Activated CD4-positive, alpha-beta T cell treated with anti-CD3 and anti-CD28 coated beads, Interleukin-2, amount 50 U/mL, for 48 hours (primary cell): ENCODE measurements at places on chromosomes 7 and 10.

DNA sequence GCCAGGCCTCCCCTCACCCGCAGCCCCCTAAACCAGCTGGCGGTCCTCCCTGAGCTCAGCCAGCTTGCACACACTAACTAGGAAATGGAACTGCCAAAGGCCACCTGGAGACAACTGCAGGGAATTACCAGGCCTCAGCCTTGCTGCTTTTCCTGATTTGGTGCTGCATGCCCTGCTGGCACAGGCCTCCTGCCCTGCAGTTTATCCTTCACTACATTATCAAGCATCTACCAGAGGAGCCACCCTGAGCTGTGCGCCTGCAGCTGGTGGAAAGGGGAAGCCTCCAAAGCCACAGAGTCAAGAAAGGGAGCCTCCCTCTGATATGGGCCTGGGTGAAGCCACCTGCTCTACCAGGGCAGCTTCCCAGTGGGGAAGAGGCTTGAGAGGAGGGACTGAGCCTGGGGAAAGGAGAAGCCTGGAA, 139.8 kb downstream of the GRID1 start:
- no peak for DNase-seq

DNA sequence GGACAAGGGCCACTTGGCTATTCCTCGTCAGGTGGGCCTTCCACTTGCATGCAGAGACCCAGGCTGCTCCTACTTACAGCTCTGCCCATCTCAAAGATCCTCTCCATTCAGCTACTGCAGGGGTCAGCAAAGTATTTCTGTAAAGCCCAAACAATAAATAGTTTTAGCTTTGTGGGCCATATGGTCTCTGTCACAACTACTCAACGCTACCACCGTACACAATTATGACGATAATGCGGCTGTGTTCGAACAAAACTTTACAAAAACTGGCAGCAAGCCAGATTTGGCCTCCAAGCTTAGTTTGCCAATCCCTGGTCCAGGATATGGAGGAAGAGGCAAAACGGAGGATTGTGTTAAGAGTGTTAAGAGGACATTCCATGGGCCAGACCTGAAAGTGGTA, 12.8 kb downstream of the RAB11FIP2 start:
- DNase-seq, result no peak

- DNase-seq, result no peak
Observed at GRCh38 chr10:66788178-66788987, 137.5 kb upstream of the LRRTM3 start.

DNA sequence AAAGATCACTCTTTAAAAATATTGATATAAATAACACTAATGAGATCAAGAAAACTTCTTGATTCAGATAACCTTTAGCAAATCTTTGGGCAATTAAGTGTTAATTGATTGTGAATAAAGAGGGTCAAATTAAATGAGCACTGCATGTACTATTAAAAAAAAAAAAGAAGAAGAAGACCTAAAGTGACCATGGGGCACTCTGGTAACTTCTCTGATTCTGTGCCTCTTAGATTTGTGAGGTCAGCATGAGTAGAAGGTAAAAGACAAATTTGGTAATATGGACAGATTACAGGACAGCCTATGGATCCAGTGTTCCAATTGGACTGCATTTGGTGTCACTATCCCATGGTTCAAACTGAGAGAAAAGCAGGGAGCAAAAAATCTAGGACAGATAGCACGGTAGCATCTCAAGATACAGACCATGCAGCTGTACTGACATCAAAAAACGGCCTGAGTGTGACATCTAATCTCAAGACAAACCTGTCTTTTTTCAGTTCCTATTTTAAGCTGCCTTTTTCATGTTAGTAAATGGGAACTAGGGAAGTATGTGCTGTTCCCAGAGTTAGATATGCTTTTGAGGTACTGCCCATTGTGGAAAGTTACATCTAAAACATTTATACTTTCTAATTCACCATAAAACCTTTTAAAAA, 128.0 kb downstream of the KCND2 start:
- no peak for DNase-seq

GRCh38 chr7:10706875-10707493, 266.7 kb upstream of the PHF14 start:
- DNase-seq, result no peak

GRCh38 chr10:132526676-132527075, 10.9 kb upstream of the INPP5A start:
- DNase-seq, result no peak

DNA sequence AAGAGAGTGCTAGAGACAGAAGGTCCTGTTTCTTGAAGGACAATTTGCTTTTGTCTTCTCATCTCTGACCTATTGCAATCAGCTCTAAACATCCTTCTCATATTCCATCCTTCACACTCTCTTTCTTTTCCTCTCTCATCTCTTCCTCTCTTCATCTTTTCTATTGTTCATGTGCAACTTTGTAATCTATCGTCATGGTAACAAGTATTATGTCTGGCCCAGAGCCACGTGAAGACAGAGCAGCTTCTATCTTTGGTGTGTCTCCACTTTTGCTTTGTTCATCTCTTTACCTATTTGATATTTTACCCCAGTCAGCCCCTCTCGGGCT, 104.9 kb upstream of the ABCB5 start:
- DNase-seq, result no peak

DNA sequence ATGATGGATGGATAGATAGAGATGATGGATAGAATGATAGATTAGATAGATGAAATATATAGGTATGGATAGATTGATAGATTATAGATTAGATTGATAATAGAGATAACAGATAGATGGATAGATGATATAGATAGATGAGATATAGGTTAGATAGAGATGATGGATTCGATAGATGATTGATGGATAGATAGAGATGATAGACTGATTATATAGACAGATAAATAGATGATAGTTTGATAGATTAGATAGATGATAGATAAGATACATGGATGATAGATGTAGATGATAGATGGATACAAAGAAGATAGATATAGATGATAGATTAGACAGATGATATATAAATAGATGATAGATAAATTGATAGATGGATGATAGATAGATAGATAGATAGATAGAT, 448.1 kb downstream of the GALNT17 start:
- DNase-seq, result no peak

DNA sequence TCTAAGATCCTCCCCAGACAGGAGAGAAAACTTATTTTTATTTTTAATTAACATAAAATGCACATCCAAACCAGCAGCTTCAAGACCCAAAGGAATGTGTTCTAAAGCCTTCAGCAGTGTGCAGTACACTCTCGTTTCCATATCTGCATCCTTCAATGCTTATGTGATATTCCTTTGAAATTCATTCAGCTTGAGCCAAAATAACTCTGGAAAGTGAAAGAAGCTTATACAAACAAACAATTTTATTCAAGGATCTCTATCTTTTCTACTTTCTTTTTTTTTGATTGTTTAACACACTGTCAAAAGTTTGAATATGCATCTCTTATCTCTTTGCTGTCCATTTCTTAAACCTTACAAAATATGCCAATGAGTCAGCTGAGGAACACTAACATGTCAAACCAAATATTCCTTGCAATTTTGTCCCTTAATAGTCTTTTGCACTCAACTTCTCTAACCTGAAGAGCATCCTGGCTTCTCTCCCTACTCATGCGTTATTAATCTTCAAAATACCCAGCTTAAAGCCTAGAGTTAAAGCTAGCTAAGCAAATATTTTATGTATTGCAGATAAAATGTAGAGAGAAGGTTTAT, 124.3 kb downstream of the THSD7A start:
- no peak for DNase-seq

- DNase-seq, result peak; percentile 83
Observed at GRCh38 chr10:16779384-16779915, 37.8 kb downstream of the RSU1 start.

GRCh38 chr7:91778416-91778815, 102.1 kb downstream of the MTERF1 start:
- no peak for DNase-seq

- DNase-seq, result no peak
Observed at GRCh38 chr10:101022967-101023705, 7.8 kb downstream of the PDZD7 start.

- no peak for DNase-seq
Observed at GRCh38 chr10:86253091-86254072, 113.2 kb downstream of the GRID1 start.
